ENCODE measurements at places on chromosomes 11 and 22. TPM values are rescaled to one million over a fixed set of nuclear protein-coding genes. Genes with fewer than 3 reads are reported as not detected.

The AIFM3 gene
- polyA plus RNA-seq, result not detected

The SYT13 gene
- not detected for polyA plus RNA-seq

The C11orf87 gene
- polyA plus RNA-seq, result 0.06 TPM

The BEST1 gene
- 1.0 TPM for polyA plus RNA-seq

The MRGPRX4 gene
- polyA plus RNA-seq, result not detected

The FOLR1 gene
- not detected for polyA plus RNA-seq

The MUC2 gene
- polyA plus RNA-seq, result not detected

The ACCS gene
- 1.8 TPM for polyA plus RNA-seq

The TBX1 gene
- polyA plus RNA-seq, result 0.12 TPM

The DRICH1 gene
- polyA plus RNA-seq, result not detected

The TRIM48 gene
- not detected for polyA plus RNA-seq

The CELSR1 gene
- 1.2 TPM for polyA plus RNA-seq

The HEPN1 gene
- not detected for polyA plus RNA-seq

The GRM5 gene
- not detected for polyA plus RNA-seq

The SLCO2B1 gene
- not detected for polyA plus RNA-seq

The OR8G1 gene
- polyA plus RNA-seq, result not detected
